Globus pallidus (tissue), 1 donor: ENCODE measurements at places on chromosomes 3 and 15.

DNA sequence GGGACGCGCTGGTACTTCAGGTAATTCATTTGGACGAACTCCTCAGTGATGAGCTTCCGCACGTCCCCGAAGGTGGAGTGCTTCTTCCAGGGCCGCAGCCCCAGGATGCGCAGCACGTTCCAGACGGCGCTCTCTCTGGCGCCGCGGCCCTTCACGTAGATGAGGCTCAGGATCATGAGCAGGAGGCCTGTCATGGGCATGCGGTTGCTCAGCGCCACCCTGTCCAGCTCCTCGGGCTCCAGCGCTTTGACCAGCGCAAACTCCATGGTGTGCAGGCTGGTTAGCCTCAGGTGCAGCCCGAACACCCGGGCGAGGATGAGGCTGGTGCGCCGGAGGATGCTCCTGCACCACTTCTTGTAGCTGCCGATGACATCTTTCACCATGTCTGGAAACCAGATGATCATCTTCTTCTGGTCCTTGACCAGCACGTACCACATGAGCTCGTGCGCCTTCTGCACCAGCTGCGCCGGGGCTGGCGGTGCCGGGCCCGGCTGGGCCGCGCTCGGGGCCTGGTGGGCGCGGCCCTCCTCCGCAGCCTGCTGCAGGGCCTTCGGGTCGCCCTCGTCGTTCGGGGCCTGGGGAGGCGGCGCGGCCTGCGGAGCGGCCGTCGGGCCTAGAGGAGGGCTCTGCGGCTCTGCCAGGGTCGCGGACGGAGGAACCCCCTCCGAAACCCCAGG is 501 bp downstream of the NDN start:
- DNase-seq: no peak

DNA sequence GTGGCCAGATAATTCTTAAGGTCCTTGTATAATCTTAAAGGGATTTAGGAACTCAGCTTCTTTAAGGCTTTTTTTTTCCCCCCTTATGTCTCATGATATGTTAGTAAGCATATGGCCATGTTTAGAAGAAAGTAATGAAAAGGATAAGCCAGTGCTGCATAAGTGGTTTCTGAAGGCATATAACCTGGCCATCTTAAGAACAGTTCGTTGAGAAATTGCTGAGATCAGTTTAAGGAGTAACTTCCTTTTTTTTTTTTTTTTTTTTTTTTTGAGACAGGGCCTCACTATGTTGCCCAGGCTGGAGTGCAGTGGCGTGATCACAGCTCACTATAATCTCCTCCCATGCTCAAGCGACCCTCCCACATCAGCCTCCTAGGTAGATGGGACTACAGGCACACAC is 51.7 kb downstream of the UBE2E2 start:
- no peak for DNase-seq

GRCh38 chr3:14802381-14802731 is 16.4 kb upstream of the FGD5 start:
- no peak for DNase-seq

- DNase-seq: no peak
These were observed 71.2 kb upstream of the GOLGA8B start for GRCh38 chr15:34654625-34655024.

- no peak for DNase-seq
These were observed 712 bp downstream of the RTF1 start for GRCh38 chr15:41417418-41418195.

DNA sequence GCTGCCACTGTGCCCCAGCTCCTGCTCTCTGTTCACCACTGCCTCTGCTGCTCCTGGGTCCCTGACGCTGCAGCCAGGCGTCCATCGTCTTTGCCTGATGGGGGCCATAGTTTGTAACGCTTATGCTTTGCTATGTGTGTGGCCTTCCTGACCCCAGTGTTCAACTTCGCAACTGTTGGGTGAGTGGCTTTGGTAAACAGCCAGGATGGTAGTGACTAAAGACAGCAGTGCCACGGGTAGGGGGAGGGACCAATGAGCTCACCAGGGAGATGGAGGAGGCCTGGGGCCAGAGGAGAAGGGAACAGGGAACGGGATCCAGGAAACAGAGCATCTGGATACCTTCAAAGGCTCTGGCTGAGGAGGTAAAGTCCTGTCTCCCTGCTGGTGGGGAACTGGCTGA is 75.9 kb upstream of the ALDH1L1 start:
- DNase-seq: no peak

- DNase-seq: no peak
These were observed 28.1 kb downstream of the ATP11B start for GRCh38 chr3:182821221-182821981.

- no peak for DNase-seq
These were observed 39.4 kb downstream of the CD200 start for GRCh38 chr3:112372396-112372795.

GRCh38 chr15:66876421-66876730 is 174.3 kb downstream of the SMAD6 start:
- no peak for DNase-seq

- DNase-seq: no peak
These were observed 19.7 kb upstream of the CGNL1 start for GRCh38 chr15:57356636-57357035.

DNA sequence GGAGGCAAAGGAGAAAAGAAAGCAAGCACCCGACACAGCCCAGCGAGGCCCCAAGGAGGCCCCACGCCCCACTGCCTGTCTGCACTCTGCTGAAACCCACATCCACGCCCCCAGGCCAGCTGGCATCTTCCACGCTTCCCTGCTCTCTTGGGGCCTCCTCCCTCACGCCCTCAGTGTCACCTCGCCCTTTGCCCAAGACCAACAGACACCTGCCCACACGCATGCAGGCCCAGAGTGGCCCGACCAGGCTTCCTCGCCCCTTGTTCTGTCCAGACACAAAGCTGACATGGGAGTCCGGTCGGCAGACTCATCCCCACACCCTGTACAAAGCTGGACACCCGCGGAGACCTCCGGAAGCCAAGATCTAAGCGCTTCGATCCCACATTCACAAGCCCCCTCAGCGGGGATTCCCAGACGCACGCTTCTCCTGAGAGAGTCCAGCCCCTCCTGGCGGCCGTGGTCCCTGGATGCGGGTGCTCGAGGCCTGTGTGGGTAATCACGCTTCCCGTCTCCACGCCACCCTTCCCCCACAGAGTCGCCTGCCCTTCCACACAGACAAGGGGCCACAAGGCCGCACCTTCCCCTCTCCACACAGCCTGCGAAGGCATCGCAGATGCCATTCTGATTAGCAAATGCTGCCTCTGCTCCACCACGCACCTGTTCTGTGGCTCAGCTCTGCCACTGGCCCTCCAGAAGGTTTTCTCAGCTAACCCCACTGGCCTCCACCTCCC is 176.6 kb downstream of the XXYLT1 start:
- DNase-seq: no peak
